ENCODE measurements at places on chromosomes 4 and X.

- no peak for DNase-seq
Measured at GRCh38 chr4:3079694-3080123, 5.2 kb downstream of the HTT start.

- DNase-seq: no peak
Measured at GRCh38 chr4:143358923-143359643, 22.4 kb downstream of the GAB1 start.

- DNase-seq: peak; percentile 3
Measured at GRCh38 chrX:75603833-75604232, 81.0 kb upstream of the ZDHHC15 start.

DNA sequence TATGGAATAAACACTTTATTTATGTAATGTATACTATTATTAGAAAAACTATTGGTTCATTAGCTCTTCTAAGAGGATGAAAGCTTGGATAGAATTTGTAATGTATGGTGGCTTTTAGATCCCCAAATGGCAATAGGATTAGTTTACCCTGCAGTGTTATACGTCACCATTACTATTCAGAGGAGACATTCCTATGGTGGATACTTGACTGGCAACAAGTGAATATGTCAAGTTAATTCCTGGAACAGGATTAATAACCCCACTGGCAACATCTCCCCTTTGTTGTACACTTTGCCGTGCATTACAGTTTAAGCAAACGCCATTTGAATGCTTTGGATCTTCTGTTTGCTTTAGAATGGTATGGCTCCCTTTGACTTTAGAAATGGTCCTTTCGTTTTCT, 420.3 kb downstream of the FAM47B start:
- DNase-seq: no peak

- DNase-seq: no peak
Measured at GRCh38 chrX:129718676-129719075, 20.1 kb upstream of the XPNPEP2 start.

DNA sequence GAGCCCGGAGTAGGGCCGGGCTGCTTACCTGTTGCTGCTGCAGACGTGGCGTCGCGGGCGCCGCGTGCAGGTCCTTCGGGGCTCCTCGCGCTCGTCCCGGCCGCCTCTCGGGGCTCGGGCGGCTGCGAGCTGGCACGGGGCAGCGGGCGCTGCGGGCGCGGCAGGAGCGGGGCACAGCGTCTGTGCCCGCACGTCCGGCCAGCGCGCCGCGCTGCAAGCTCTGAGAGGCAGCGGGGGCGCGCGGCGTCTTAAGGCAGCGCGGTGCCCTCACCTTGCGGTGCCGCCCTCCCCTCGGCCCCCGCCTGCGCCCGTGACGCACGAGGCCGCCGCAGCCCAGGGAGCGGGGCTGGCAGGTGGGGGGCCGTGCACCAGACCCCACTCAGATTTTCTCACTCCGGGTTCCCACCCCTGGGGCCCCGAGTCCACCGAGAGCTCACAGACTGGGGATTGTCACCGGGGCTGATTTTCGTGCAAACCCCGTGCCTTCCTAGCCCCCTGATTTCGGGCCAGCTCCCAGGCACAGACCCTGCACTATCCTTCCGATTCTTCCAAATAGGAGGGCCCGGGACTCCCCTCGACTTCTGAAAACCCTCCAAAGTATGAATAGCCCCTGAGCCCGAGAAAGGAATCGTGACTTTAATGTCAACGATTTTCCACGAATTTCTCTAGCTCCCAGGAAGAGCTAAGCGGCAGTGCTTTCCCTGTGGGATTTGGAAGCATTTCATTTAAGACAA, at the start of gene GPR101:
GPR101 (minus strand) TSS at position 222 of the 734 bp plus-strand sequence. CDS start 2,321 bp downstream, outside the sequence.
- peak; percentile 26 for DNase-seq

GRCh38 chr4:77354550-77354949, 197.5 kb downstream of the CCNG2 start:
- peak; percentile 34 for DNase-seq

GRCh38 chr4:141851246-141851891, 215.0 kb downstream of the IL15 start:
- no peak for DNase-seq

DNA sequence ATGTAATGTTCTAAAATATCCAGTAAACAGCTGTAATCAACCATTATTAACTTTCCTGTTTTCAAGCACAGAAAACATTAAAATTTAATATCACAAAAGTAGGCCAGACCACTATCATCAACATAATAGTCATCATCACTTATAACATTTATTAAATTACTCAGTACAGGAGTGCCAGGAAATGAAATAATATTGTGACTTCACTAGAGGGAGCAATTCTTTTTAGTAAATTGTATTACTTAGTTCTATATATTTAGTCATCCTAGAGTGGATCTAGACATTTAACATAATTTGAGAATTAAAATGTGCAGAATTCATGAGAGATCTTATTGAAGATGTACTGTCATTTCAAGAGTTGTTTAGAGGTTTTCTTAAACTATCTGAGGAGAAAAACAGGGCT, 33.6 kb downstream of the PITX2 start:
- no peak for DNase-seq

- DNase-seq: no peak
Measured at GRCh38 chr4:15577508-15577907, 77.6 kb downstream of the FBXL5 start.

DNA sequence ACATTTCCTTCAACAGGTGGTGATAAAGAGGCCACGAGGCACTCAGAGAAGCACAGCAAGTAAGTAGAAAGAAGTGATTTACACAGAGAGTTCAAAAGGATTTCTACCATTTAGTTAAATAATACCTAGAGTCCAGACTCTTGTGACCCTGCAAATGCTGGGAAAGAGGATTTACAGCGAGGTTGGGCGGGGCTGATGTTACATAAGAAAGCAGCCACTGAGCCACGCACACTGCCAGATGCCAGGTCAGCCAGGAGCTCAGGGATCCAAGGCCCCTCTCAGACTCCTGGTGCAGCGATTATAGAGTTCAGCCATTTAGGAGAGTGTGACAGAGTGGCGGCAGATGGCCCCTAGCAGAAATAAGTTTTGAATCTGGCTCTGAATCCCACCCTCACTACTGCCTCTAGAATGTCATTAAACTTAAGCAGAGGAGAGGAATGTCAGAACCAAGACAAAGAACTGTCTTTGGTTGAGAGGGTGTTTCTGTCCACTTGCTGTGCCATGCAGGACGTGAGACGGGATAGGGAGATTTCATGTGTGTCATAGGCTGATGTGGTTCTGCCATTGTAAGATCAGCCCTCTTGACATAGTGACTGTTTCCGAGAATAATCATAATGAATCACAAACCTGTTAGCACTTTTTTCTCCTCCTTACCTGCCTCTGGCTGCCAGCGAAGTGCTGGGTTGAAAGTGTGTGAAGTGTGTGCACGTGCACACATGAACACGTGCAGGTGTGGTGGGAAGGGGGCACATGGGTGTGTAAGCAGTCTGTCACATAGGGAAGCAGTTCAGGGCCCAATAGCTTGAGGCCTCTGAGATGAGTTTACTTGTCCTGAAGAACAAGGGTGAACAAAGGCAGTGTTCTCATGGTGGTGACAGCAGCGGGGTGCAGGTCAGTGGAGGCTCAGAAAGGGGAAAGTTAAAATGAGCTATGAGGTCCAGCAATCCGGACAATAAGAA, 50.1 kb downstream of the MFAP3L start:
- no peak for DNase-seq

GRCh38 chr4:185566972-185567371, 31.7 kb upstream of the PDLIM3 start:
- no peak for DNase-seq

- peak; percentile 12 for DNase-seq
Measured at GRCh38 chrX:12814420-12814819, 23.2 kb downstream of the PRPS2 start.

DNA sequence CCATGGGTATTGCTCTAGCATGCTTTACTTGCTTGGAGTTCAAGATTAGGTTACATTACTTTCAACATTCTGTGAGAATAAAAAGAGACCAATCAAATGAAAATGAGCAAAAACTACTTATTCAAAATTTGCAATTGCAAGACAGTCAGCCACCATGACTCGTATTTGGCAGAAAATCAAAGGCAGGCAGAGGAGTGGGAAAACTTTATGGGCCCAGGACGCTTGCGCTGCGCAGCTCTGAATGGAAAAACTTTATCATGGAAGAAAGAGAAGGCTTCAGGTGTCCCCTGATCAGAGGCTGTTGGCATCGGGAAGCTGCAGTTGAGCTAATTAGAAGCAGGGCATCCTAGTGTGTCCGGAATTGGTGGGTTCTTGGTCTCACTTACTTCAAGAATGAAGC, 250.6 kb downstream of the USP46 start:
- DNase-seq: no peak

DNA sequence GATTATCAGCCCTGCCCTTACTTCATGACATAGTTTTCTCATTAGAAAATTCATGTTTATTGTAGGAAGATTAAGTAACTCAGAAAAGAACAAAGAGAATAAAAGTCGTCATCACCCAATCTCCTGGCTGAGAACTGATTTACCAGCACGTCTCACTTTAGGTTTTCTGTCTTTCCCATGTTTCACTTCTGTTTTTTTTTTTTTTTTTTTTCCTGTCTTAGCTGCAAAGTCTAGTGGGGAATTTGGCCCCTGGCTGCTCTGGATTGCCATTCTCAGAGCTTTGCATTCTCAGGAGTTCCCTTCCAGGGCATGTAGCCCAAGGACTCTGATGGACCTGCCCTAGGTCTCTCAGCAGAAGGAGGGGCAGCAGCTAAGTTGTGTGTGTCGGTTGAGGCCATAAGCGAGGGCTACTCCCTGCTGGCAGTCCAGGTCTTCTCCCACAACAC, 57.8 kb downstream of the TMEM131L start:
- no peak for DNase-seq

DNA sequence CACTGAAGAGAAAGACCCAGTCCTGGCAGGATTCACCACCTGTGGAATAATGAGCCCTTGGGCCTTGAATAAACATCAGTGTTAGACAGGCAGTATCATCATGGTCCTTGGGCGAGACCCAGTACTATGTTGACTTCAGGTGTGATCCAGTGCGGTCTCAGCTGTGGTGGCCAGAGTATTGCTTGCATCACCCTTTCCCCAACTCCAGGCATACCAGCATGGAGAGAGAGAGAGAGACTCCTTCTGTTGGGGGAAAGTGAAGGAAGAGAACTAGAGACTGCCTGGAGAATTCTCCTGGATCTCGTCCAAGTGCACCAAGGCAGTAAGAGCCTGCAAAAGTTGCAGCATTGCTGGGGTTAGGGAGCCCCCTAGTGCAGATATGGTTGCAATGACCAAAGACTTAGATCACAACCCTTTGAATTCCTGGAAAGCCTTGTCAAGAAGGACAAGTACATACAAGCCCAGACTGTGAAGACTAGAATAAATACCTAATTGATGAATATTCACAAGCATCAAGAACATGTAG, 61.1 kb upstream of the VAMP7 start:
- DNase-seq: peak; percentile 21

GRCh38 chrX:50874876-50875275, 35.7 kb upstream of the BMP15 start:
- DNase-seq: no peak

GRCh38 chr4:76806346-76806745, 91.6 kb downstream of the SOWAHB start:
- no peak for DNase-seq

DNA sequence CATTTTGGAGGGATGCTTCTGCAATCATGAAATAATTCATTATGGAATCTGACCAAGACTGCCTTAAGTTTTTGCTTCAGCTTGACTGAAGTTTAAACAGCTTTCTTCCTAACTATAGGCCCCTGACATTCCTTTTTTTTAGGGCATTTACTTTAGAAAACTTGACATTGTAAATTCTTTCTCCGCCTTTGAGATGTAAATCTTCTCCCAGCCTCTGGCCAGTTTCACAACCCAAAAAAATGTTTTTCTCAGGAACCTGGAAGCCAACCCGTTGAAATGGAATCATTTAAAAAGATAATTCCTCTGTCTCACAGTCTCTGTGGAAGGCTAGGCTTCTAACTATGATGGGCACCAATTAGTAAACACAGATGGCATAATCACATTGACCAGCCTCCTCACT, 710.4 kb upstream of the PABPC4L start:
- DNase-seq: no peak

- no peak for DNase-seq
Measured at GRCh38 chrX:16825264-16826035, 39.2 kb downstream of the TXLNG start.

DNA sequence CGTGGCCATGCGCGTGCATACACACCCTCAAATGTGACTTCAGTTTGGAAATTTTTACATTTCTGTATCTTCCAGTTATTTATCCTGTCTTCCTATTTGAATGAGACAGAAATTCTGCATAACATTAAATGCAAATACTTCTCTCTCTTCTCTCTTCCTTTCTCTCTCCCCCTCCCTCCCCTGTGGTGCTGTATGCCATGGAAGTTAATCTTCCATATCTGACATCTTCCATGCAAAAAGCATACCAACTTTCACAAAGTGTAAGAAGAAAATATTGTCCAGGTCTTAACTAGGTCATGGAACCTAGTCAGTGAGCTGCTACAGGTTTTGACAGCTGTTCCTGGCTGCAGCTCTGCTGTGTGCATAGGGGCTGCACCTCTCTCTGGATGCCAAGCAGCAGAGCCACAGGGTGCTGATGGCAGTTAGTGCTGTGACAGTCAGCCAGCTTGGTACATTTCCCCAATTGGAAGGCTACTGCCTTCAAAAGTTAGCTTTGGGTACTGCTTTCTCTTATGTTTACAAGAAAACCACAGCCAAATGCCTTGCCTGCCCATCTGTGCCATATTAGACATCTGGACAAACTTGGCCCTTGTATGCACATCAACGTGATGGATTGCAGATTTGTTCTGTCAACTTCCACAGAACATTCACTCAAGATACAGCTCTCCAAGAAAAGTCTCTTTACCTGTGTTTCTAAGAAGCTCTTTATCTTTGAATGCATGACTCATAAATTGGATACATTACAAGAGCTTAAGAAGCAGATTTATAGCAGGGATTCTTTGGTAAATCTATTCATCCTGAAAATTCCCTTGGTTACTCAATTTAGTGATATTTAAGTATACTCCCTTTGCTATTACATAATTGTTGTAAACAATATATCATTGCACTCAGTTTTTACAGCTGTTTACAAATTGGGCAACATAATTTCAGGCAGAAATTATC, 623.8 kb downstream of the EPHA5 start:
- DNase-seq: peak; percentile 15

DNA sequence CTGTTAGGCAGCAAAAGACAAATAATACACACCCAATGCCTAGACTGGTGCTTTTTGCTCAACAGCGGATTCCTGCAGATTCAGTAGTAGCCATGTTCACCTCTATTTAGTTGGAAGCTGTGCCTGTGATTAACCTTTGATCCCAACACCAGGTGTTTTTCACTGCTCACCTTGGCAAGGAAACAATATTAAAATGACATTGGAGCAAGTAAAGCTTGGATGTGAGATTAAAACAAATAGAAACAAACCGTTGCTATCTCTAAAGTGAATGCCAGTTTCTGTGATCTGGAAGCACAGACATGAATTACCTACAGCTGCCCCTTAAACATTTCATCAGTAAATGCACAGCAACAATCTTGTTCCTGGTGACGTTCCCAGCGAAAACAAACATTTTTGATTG, 35.7 kb downstream of the MAGEB17 start:
- no peak for DNase-seq

GRCh38 chrX:13827298-13828090, 10.6 kb upstream of the GPM6B start:
- DNase-seq: no peak

DNA sequence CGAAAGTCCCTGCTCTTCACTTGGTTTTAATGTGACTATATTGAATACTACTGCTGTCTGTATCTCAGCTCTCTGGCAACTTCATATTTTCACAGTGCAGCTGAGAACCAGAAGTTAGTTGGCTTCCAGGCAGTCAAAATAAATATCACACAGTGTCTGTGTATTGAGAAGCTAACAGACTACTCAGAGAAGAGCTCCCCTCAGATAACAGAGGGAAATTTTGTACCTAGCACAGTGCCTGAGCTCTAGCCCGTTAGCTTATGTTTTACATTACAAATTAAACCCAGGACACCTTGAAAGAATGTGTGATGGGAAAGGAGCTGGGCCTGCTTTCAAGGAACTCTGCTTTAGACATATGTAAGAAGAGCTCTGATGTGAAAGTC, 22.7 kb downstream of the JADE1 start:
- DNase-seq: no peak

All from retina (tissue), 1 donor.